ENCODE measurements at places on chromosomes 16 and 17.

GRCh38 chr16:86975445-86975844, 341.7 kb downstream of the C16orf95 start:
- DNase-seq = no peak

DNA sequence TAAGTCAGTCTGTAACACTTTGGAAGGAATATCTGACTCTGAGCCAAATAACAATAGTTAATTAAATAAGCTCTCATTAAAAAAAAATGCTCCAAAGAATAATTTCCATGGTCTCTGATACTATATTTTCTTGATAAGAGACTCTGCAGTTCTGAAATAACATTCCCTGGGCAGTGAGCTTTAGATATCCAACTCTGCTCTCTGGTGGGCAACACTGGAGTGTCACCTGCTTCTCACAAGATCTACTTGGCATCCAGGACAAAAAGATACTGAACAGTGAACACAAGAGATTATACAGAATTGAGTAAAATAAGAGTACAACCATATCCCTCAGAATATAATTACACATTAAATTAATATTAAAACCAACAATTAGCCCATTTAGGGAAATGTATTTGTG, 13.7 kb downstream of the BLMH start:
- no peak for DNase-seq

GRCh38 chr17:4674685-4674998, 29.3 kb downstream of the PELP1 start:
- no peak for DNase-seq

GRCh38 chr17:47291242-47291873, 32.4 kb upstream of the EFCAB13 start:
- DNase-seq = no peak

GRCh38 chr16:85767531-85767930, 16.6 kb upstream of the C16orf74 start:
- peak; percentile 48 for DNase-seq

GRCh38 chr17:31388770-31389656, 2.5 kb upstream of the RAB11FIP4 start:
- no peak for DNase-seq

DNA sequence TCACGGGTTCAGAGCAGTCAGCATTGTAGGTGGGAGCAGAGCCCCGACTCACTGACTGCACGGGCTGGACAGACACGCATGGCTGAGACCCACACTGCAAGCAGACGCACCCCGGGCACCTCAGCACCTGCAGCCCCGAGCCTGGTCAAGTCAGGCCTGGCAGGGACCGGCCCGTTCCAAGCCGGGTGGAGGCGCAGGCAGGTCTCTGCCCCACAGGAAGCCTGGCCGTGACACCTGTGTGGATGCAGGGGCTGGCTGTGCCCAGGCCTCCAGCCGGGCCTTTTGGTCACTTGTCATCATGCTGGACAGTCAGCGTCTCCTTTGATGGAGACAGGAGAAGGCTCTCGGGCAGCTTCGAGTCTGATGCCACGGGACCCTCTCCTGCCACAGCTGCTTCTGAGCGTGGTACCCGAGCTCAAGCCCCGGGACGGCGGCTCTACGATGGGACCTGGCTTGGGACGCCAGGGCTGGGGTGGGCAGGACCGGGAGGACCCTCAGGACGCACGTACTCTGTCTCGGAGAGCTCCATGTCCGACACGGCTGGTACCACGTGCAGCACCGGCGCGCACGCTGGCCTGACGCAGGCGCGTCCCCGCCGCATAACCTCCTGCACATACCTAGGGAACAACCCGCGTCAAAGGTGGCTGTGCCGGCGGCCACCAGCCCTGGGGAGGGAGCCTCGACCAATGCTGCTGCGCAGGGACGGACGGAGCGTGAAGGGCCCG, 7.9 kb downstream of the PDIA2 start:
- DNase-seq = no peak

GRCh38 chr16:88055356-88055755, 104.1 kb downstream of the BANP start:
- DNase-seq = no peak

DNA sequence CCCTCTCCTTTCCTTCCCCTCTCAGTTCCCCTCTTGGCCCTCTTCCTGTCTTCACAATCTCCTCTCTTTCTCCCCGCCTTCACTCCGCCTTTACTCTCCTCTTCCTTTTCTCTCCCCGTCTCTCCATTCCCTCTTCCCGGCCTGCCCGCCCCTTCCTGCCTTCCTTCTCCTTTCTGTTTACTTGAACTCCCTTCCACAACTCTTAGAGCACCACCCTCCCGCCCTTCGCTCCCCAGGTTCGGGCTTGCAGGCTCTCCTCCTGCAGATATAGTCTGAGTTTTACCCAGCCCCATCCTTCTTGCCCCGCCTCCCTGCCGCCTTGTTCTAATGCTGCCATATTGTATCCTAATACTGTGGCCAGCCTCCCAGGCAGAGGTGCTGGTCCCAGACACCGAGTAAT, 201.5 kb upstream of the N4BP1 start:
- no peak for DNase-seq

- DNase-seq = no peak
These were observed 119.6 kb upstream of the ZNF750 start for GRCh38 chr17:82959242-82959930.

GRCh38 chr17:35238821-35239220, 4.1 kb upstream of the SLFN5 start:
- no peak for DNase-seq

DNA sequence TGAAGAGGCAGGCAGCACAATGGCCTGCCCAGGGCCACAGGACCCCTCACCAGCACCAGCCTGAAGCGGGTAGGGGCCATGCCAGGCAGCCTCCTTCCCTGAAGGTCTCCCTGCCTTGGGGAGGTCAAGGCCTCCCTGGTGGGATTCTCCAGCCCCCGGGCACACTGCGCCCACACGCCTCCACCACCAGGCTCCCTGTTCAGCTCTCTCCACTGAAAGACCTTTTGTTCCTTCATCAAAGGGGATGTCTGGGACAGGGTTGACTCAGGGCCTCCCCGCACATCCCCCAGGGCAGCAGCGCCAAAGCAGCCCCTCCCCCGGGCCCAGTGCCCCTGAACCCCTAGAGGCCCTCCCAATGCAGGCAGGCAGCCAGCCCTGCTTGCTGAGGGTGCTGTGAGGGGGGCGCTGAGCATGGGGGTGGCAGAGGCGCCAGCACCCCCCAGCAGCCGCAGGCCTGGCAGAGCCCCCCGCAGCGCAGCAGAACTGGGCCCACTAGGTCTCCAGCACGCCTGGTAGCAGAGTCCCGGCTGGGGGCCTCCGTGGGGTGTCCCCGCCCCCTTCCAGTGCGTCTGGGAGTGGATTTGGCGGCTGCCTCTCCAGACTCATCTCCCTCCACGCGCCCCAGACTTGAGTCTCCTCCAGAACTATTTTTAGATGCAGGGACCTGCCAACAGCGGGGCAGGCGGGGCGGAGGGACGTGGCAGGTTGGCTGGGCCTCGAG, 13.1 kb downstream of the BCAR1 start:
- no peak for DNase-seq

GRCh38 chr17:11274106-11274505, 33.1 kb downstream of the SHISA6 start:
- DNase-seq = no peak

DNA sequence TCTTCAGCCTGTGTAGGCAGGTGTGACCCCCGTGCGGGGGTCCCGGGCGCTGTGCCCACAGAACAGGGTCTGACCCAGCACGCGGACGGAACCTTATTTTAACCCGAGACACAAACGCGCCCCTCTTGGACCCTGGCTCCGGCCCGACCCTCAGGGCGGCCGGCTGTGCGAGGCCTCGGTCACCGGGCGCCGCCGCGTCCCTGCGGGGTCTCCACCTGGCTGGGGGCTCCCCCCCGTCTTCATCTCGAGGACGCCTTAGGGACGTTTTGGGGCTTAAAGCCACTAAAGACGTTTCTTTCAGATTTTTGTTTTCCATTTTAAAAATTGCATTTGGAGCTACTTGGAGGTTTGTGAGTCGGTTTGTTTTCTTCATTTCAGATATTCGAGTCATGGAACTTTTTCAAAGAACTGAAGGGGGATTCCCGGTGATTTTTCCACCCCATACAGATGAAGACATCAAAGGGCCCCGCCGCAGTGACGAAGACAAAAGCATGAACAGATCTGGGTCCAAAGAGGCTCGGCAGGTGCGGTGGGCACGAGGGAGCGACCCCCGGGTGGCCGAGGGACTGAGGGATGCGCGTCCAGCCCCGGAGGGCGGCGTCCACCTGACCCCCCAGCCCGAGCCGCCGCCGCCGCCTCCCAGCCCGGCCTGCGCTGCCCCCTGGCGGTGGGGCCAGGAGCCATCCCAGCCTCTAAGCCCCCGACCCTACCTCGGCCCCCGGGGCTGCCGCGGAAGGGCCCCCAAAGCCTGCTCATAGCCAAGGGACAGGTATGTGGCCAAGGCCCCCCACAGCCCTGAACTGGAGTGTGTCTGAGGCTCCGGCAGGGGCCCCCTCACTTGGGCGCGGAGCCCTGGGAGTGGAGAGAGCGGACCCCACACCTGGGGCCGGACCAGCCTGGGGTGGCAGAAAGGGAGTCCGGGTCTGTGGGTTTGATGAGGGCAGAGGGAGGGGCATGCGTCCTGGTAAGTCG, 3.8 kb upstream of the CD7 start:
- DNase-seq = no peak

- no peak for DNase-seq
These were observed 82.1 kb downstream of the KSR1 start for GRCh38 chr17:27538156-27538955.

DNA sequence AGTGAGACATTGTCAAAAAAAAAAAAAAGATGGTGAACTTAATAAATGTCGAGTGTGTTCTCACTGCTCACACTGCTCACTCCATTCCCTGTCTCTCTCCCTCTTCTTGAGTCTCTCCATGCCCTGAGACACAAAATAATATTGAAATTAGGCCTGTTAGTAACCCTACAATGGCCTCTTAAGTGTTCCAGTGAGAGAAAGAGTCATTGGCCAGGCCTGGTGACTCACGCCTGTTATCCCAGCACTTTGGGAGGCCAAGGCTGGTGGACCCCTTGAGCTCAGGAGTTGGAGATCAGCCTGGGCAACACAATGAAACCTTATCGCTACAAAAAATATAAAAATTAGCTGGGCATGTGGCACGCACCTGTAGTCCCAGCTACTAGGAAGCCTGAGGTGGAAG, 16.2 kb upstream of the CSF3 start:
- DNase-seq = no peak

DNA sequence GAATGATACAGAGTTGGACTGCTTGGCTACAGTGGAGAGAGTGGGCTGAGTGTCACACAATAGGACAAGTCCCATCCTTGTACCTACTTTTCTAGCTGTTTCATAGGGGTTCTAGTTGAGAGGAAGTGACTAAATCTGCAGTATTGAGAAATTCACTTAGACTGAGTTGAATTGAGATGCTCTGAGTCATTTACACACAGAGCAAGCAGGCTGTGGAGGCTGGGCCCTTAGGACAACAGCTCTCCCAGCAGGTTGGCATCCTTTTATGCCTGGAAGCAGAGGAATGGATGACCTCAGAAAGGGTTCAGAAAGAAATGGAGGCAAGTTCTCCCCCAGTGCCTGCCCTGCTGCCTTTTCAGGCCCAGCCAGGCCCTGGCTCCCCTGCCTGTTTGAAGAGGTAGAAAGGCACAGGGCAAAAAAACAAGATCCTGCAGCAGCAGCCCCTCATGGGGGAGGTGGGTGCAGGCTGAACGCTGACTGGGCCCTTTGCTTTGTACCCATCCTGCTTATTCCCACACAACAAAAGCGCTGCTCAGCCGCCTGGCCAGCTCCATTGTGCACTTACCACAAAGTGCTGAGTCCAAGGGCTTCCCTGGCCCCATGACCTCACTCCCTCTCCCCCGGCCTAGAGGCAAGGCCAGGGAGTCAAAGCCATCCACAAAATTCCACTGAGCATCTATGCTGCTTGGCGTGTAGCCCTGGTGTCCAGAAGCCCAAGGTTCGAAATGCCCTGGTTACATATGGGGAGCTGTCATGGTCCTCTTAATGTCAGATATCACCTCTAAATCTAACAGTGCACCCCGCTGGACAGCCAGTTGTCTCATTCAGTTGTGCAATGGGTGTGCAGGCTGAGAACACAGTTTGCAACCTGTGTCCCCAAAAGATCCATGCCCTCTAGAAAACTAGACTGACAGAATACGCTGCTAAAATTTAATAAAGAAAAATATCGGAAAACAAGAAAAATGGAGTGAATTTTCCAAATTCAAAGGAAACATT, 5.4 kb upstream of the CRYBA1 start:
- peak; percentile 86 for DNase-seq

DNA sequence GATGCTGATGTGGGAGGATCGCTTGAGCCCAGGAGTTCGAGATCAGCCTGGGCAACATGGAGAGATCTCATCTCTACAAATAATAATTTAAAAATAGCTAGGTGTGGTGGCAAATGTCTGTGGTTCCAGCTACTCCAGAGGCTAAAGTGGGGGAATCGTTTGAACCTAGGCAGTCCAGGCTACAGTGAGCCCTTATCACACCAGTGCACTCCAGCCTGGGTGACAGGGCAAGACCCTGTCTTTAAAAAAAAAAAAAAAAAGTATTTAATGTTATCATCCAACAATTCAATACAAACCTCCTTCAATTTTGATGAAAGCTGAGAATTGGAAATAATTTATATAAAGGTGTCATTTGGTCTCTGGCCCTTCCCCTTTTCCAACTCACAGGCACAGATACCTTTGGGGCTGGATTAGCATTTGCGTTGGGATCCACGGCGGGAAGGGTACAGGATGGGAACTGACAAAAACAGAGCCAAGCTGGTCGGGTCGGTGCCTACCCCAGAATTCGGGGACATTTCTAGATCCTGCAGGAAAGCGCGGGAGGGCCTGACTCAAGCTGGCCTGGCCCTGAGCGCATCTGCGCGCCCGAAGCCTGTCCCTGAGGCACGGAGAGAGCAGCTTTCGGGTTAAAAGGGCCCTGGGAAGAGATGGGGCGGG, 860 bp upstream of the DCAF7 start:
- no peak for DNase-seq

DNA sequence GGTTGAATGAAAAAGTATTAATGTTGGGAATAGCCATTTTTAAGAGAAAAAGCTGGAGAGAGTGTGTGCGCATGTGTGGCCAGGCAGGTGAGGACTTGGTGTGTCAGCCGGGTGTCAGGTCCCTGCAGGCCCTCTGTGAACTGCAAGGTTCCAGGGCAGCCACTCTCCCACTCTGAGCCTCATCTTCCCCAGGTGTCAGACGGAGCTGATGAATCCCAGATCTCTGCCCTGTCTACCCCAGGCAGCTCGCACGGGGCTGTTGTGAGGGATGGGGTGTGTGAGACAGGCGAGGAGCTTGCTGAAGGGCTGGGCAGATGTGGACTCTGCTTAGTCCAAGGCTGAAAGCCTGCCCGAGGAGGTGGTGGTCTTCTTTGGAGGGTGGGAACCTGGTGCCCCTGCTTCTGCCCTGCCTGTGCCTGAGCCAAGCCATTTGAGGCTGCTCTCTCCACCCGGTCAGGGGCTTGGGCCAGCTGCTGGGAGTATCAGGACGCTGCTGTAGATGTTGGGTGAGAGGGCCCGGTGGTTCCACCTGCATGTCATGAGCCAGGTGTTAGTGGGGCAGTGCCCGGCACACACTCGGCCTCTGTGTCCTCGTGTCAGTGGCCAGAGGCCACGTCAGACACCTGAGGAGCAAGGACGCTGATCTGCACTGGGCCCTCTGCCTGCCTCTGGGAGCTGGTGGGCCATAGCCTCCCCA, 122.4 kb downstream of the RAB11FIP4 start:
- no peak for DNase-seq

- no peak for DNase-seq
These were observed 355.4 kb upstream of the SOX9 start for GRCh38 chr17:71765437-71765836.

GRCh38 chr16:65967376-65967775, 399.1 kb upstream of the CDH5 start:
- DNase-seq = peak; percentile 18

GRCh38 chr17:61662741-61663140, 71.7 kb upstream of the NACA2 start:
- DNase-seq = peak; percentile 19

Measured in HS-5 (cell line).